ENCODE measurements at places on chromosomes 5 and 9.
A peak's percentile ranks its signal among the peaks of the same experiment; 100 is the strongest.

DNA sequence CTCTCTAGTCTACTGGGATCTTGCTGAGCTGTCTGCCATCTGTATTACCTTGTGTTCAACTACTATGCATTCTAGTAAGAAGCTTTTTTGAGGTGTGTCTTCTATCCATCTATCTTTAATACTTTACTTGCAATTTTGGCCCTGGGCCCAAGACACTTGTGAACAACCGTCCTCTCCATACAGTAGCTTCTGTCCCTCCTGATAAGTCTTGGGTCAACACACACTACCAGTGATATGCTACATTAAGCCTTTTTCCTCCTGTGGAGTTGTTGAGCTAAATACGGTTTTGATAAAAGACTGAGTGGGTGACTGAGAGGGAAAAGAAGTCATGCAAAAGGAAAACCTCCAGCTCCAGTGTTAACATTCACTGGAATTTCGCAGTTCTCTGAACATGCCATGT lies 133.3 kb upstream of the PCA3 start:
- DNase-seq: no peak

- DNase-seq: no peak
Measured at GRCh38 chr5:171137768-171138525, 171.1 kb upstream of the TLX3 start.

GRCh38 chr9:118963674-118964073 lies 405.6 kb downstream of the BRINP1 start:
- DNase-seq: no peak

- peak; percentile 35 for DNase-seq
Measured at GRCh38 chr5:91419571-91420537, 36.7 kb upstream of the ARRDC3 start.

DNA sequence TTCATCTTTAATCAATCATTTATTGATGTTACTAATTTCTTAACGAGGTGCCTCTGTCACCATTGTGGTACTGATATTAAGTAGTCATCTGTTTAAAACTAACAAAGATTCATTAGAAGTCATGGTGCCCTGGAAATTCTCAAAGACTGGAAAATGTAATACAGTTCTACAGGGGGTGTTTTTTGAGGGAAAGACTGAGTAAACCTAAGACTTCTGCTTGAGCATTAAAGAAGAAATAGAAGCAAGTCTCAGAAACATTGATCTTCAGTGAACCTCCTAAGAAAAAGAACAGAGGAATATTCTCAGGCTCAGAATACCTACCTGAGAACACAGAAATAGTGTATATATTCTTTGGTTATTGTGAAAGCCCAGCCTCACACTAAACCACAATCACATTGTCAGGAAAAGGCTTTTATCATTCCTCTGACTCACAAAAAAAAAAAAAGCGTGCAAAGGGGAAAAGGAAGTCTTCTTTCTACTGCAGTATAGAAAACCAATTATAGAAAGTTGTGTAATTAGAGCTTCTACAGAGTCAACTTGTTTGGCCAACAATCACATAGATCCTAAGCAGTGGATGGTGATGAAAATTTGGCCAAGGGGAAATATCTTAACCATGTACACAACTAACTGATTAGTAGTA lies 60.8 kb downstream of the HINT1 start:
- DNase-seq: no peak

DNA sequence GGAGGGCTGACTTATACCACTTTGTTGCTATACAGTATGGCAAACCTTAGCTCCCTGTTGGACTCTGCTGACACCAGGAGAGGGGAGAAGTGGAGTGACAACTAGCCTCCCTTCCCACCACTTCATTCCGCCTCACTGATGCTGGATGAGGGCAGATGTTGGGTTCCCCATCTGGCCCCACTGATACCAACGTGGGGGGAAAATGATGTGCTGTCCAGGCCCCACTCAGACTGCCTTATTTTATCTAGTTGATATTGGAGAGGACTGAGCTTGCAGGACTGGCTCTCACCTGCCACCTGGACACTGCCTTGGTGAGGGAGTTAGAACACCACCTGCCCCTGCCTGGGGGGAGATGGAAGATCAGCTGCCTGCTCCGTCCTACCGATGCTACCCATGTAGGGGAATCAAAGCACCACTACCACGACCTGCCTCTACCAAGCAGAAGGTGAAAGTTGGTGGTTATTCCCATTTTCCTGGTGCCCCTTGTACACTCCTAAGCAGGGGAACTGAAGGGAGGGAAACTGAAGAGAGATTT lies 292.1 kb downstream of the GADD45G start:
- DNase-seq: no peak

- no peak for DNase-seq
Measured at GRCh38 chr5:172423379-172424110, 30.8 kb downstream of the SH3PXD2B start.

GRCh38 chr5:387491-388265 lies 55.3 kb upstream of the EXOC3 start:
- DNase-seq: no peak

- no peak for DNase-seq
Measured at GRCh38 chr9:127977884-127978647, 2.7 kb downstream of the EEIG1 start.

DNA sequence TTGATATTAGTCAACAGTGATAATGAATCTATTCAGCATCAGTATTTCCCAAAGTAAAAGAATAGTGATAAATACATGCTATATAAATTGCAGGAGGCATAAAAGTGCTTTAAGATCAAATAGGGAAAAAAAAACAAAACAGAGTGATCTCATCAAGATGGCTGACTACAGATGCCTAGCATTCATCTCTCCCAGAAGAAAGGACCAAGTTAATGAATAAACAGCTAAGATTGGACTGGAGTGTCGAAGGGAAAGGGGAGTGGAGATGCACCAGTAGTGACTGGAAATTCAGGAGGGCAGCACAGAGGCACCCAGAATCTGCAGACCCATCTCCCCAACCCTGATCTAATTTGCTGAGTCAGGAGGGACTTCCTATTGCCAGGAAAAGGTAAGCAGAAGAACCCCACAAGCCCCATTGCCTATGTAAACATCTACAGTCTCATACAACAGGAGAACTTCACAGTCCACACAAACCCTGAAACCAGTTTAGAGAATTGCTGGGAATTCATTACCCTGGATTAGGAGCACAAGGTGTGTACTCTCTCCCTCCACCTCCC lies 699.4 kb downstream of the PTPRD start:
- no peak for DNase-seq

DNA sequence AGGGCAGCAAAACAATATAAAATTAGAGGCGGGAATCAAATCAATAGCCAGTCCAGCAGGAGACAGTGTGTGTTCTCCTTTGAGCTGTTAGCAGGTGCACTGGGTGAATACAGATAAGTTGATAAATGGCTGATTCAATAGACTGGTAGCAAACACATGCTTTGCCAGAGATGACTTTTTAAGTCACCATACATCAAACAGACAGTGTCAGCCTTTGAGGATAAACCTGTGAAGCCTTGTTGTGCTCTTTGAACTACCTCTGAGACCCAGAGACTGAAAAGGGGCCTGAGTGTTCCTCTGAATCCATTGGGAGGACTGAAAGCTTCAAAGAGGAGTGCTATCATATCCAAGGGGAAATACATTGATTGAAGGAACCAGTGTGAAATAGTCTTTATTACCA lies 301.9 kb downstream of the RASEF start:
- DNase-seq: no peak

Data from activated T-cell treated with anti-CD3 and anti-CD28 coated beads for 48 hours (primary cell).